ENCODE measurements at places on chromosomes 2 and 18. TPM values are rescaled to one million over a fixed set of nuclear protein-coding genes. Genes with fewer than 3 reads are reported as not detected.

DNA sequence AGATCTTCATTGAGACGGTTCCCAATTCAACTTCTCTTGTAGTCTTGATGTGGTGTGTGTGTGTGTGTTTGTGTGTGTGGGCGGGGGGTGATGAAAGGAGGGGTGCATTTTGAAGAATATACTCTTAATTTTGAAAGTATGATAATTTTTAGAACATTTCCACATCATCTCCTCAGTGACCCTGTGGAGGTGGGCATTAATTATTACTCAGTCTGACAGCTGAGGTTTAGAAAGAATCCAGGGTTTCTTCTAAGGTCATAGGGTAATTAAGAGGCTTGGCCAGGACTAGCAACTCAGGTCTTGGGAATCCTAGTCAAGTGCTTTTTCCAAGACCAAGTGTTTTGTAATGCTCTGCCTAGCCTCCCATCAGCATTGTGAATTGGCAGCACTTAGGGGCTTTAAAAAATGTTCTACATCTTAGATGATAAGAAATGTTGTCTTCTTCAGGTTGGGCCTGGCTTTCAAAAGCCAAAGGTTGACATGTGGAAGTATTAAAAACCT is 100.5 kb downstream of the SPTBN1 start:
- DNase-seq = no peak

DNA sequence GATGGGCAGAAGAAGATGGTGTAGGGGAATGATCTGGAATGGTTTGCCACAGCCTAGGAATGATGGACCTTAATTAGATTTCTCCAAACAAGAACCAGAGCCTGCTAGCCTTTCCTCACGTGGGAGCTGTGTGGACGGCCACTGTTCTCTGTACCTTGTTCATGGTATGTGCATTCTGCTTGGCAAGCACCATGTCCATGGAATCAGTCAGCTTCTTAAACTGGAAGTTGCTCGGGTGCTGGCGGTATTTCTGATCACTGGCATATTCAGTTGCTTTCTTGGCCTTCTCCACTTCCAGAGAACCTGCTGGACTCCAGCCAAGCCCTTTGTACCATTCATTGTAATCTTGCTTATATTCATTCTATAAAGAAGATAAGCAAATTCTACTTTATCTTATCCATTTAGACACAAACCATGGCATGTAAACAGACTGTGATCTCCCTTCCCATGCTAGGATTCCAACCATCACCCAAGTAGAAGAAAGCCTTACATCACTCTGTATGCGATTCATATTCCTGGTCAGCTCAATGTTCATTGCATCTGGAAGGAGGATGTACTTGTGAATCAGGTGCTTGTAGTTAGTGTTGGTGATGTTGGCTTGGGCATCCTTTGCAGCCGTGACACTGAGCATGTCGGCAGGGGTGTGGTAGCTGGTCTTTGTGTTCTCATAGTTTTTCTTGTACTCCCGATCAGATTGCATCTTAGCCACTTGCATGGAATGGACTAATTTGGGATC is 78.4 kb downstream of the NEB start:
- DNase-seq = no peak

- DNase-seq = no peak
Measured at GRCh38 chr2:190528521-190529001, 6.0 kb downstream of the NEMP2 start.

- no peak for DNase-seq
Measured at GRCh38 chr18:42341423-42341822, 386.4 kb downstream of the PIK3C3 start.

DNA sequence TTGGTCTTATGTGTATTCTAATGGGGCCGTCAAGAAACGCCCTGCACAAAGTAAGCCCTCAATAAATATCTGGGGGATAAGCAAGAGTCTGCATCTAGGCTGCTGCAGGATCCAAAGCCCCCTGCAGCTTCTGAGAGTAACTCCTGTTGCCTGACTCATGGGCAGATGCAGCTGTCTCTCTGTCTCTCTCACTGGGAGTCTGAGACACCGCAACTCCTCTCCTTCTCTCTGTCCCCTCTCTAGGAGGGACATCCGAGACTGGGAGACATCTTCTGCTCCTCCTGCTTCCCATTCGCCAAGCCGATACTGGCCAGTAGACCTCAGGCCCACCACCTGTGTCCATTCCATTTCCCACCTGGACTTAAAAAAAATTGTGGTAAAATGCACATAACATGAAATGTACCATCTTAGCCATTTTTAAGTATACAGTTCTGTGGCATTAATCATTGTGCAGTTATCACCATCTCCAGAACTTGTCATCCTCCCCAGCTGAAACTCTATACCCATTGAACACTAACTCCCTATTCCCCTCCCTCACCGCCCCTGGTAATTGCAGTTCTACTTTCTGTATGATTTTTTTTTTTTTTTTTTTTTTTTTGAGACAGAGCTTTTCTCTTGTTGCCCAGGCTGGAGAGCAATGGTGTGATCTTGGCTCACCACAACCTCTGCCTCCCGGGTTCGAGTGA is 20.1 kb downstream of the DYSF start:
- peak; percentile 64 for DNase-seq

DNA sequence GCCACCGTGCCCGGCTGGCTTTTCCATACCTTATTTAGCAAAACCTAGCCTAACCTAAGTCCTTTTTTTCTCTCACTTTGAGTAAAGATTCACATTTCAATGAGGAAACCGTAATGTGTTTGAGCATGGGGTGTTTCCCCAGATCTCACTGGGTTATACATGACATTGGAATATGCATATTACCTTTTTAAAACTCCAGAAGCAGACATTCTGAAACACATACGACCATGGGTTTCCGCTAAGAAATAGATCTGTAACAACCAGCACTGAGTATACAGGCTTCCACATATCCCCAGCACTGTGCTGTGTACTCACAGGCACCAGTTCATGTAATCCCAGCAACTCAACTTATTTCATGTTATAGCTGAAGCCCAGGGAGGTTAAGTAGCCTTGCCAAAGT is 41.0 kb upstream of the FOSL2 start:
- DNase-seq = no peak

The ARHGAP28 gene
- 9.1 TPM for total RNA-seq

The ZNF385B gene
- 0.39 TPM for total RNA-seq

All from mesenteric fat pad (tissue), 1 donor.